Activated CD4-positive, alpha-beta T cell treated with anti-CD3 and anti-CD28 coated beads, Interleukin-2, Interleukin-6, amounts not matched to agents 100 ng/mL and 50 ng/mL, durations not matched to agents 16 hours and 8 hours (primary cell): ENCODE measurements at places on chromosomes 12 and 14.
A peak's percentile ranks its signal among the peaks of the same experiment; 100 is the strongest.

DNA sequence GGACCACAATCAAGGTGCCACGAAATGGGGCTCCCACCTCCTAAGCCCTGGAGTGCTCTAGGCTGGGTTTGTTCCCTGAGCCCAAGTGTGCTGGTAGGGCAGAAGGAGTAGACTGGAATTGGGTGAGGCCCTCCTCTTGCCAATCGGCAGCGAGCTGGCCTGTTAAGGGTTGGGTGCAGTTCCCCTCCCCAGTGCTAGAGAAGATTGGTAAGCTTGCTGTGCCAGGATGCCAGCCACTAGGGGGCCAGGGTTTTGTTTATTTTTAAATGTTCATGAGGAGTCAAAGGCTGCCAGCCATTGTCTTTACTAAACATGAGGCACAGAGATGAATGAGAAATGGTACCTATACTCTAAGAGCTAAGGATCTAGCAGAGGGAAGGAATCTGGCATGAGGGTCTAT is 79.7 kb downstream of the SPTB start:
- peak; percentile 22 for DNase-seq

DNA sequence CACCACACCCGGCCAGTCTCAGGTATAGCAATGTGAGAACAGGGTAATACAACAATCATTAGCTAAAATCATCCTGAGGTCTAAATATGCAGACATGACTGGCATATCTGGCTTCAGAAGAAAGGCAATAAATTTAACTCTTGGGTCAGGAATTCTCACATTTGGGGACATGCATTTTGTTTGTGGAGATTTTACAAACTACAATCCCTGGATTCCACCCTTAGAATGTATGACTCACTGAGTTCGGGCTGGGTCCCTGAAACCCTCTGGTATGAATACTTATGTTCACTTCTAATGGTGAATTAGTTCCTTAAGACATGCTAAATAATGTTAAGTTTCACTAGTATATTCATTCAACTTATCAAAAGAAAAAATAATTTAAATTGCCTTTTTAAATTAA is 98.9 kb upstream of the HMGA2 start:
- DNase-seq = no peak

DNA sequence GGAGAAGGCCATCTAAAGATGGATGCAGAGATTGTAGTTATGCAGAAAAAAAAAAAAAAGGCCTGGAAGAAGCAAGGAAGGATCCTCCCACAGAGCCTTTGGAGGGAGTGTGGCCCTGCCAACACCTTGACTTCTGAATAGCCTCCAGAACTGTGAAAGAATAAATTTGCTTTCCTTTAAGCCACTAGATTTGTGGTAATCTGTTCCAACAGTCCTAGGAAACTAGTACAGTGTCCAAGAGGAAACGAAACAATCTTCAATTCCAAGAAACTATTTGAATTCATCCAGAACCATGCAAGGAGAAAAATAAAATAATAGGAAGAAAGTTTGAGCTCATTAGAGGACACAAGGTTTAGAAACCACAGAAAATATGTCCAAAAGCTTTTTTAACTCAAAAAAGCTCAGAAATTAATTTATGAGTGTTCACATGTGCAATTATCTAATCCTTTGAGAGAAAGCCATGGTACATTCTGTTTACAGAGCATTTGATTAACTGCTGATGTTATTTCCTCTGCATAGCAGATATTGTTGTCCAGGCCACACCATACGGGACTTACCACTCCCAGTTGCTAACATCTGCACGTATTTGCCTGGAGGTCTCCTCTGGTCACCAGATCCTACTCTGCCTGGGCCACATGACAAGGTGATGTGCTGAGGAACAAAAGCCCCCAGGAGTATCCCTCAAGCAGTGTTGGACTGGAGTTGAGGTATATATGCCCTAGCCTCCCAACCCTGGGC is 30.0 kb upstream of the STAB2 start:
- no peak for DNase-seq

DNA sequence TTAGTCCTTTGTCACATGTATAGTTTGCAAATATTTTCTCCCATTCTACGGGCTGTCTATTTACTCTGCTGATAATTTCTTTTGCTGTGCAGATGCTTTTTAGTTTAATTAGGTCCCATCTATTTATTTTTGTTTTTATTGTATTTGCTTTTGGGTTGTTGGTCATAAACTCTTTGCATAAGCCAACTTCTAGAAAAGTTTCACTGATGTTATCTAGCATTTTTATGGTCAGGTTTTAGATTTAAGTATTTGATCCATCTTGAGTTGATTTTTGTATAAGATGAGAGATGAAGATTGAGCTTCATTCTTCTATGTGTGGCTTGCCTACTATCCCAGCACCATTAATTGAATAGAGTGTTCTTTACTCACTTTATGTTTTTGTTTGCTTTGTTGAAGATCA is 1008.4 kb upstream of the ATXN7L3B start:
- DNase-seq = no peak

DNA sequence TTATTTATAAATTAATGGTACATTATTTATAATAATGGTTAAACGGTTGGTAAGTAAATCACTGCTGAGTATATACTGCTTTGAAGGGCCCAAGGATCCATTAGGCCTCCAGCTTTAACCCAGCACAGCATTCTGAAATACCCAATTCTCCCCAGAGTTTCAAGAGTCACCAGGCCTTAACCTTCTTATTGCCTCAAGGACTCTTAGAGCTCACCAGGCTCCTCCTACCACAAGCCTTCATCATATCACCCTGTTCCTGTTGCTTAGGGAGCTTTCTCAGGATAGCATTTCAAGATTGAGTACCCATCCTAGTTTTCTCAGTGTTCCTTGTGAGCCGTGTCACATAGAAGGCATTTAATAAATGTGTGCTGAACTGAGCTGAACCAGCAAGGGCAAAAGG is 242.5 kb downstream of the FBXL14 start:
- DNase-seq = no peak

GRCh38 chr12:75870878-75871277 is 160.7 kb downstream of the PHLDA1 start:
- no peak for DNase-seq

DNA sequence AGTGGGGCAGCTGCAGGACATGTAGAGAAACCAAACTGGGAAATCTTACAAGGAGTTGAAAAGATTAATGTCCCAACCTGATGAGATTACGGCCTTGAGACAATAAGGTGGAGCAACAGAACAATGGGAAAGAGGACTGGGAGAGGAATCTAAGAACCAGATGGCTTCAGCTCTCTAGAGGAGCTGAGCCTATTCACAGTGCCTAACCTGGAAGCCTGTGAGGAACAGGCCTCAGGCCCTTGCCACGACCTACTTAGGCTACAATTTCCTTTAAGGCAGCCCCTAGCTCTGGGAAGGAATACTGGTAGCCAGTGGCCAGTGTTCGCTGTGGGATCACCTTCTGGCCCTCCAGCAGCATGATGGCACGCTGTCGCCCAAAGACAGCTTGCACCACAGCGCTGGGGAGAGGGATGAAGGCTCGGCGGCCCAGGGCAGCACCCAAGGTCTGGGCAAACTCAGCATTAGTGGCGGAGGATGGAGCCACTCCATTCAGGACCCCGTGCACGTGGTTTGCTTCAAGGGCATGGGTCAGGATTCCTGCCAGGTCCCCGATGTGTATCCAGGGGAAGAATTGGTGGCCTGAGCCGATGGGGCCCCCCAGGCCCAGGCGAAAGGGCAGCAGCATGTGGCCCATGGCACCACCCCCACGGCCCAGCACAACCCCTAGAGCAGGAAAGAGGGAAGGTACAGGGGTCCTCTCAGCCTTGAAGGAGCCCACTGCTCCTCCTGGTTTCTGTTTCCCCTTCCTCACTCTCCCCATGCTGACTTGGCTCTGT is 2.6 kb downstream of the SDR39U1 start:
- DNase-seq = no peak

DNA sequence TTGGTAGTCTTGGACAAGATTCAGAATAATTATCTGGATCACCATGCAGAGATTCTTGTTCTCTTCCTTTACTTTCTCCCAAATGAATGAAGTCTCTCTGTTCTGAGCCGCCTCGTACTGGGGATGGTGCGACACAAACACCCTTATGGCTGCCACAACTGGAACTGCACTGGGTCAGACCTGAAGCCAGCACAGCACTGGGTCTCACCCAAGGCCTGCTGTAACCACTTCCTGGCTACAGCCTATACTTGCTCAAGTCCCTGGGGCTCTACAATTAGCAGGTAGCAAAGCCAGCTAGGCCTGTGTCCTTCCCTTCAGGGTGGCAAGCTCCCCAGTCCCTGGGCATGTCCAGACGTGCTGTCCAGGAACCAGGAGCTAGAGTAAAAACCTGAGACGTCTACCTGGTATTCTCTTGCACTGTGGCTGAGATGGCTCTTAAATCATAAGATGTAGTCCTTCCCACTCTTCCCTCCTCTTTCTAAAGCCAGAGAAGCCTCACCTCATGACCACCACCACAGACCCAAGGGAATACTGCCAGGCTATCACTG is 27.6 kb downstream of the IFNG start:
- DNase-seq = no peak

DNA sequence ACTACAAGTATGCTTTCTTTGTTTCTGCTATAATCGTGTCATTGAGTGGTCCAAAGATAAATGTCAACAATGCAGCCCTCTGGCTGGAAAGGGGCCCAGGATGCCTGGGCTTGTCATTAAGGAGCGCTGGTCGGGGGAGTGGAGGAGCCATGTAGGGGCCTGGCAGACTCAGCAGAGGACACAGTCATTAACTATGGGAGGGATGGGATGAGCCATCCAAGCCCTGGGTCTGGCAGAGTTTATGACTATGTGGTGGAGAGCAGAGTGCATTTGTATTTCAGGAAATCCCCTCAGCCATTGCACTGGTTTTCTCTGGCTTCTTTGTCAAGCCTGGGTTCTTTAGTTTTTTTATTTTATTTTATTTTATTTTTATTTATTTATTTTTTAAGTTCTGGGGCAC is 243.1 kb downstream of the C12orf75 start:
- no peak for DNase-seq

DNA sequence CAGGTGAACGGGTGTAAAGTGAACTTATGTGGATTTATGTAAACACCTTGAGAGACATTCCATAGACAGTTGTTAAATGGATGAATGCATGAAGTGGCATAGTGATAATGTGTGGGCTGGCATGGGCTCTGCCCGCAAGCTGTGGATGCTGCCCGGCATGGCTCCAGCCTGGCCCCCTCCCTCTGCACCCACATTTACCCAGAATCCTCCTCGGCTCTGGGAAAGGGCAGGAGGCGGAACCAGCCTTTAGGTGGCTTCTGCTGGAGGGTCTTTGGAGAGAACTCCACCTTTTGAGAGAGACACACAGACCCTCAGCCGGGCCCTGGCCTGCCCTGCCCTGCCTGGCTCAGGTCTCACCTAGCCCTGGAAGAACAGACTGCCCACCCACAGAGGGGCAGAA is 18.7 kb downstream of the RASAL1 start:
- DNase-seq = no peak

DNA sequence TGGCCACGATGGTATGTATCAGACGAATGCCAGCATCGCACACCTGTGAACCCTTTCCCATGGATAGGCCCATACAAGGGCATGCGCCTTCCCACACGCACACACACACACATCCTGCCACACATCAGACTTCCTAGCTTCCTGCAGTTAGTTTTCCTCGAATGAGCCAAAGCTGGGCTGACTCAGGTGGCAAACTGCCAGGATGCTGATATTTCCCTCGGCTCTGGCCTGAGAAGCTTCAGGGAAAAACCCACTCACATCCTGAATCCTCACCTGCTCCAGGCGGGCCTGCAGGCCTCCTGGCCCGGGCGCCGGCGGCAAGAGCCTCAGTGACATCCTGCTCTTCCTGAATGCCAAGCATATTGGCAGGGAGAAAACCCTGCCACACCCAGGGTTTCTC is 22.4 kb downstream of the CALM1 start:
- DNase-seq = no peak
